Diencephalon (tissue), 1 donor: ENCODE measurements at places on chromosomes 1 and 21. TPM values are rescaled to one million over a fixed set of nuclear protein-coding genes. Genes with fewer than 3 reads are reported as not detected.

VWA5B1 gene
- total RNA-seq: 4.8 TPM

ACBD3 gene
- 52.4 TPM for total RNA-seq

FNDC10 gene
- total RNA-seq: 8.3 TPM

ESRRG gene
- 41.3 TPM for total RNA-seq

CXADR gene
- total RNA-seq: 370 TPM

LIN28A gene
- not detected for total RNA-seq

SLFNL1 gene
- total RNA-seq: 0.92 TPM

SYNJ1 gene
- total RNA-seq: 33.4 TPM

RSBN1 gene
- 57.2 TPM for total RNA-seq

CLCA1 gene
- total RNA-seq: not detected

HSD3B2 gene
- total RNA-seq: not detected

RGL1 gene
- 25.6 TPM for total RNA-seq

TCEA3 gene
- total RNA-seq: 2.3 TPM

FAM229A gene
- total RNA-seq: 2.3 TPM

FNDC5 gene
- total RNA-seq: 30.2 TPM

MCM3AP gene
- total RNA-seq: 72.9 TPM

GIPC2 gene
- 0.46 TPM for total RNA-seq

TNNI3K gene
- 7.2 TPM for total RNA-seq

ACTN2 gene
- 9.7 TPM for total RNA-seq

ADAMTS5 gene
- total RNA-seq: 4.6 TPM

KCNA3 gene
- total RNA-seq: 28.8 TPM

PAX7 gene
- total RNA-seq: 0.92 TPM

NRIP1 gene
- 77.7 TPM for total RNA-seq

KRTAP20-1 gene
- not detected for total RNA-seq

HMGN2 gene
- total RNA-seq: 309 TPM

DNM3 gene
- total RNA-seq: 72.0 TPM

ID3 gene
- 51.9 TPM for total RNA-seq

ANKRD34A gene
- 2.5 TPM for total RNA-seq

IGSF5 gene
- 4.8 TPM for total RNA-seq

ENAH gene
- total RNA-seq: 85.6 TPM

S100A14 gene
- not detected for total RNA-seq

RAB13 gene
- 9.7 TPM for total RNA-seq

ZNF678 gene
- total RNA-seq: 43.8 TPM

HEYL gene
- total RNA-seq: 1.4 TPM

KIFAP3 gene
- 234 TPM for total RNA-seq

NIT1 gene
- 19.1 TPM for total RNA-seq

EPHA8 gene
- total RNA-seq: 10.4 TPM

LRRC3 gene
- 5.8 TPM for total RNA-seq

TEKT2 gene
- 11.1 TPM for total RNA-seq

FAM72D gene
- total RNA-seq: 0.92 TPM

RABIF gene
- 19.8 TPM for total RNA-seq

ADGRL4 gene
- 4.2 TPM for total RNA-seq

VASH2 gene
- total RNA-seq: 17.8 TPM

NEK2 gene
- total RNA-seq: 4.8 TPM

SV2A gene
- total RNA-seq: 183 TPM

SLC44A3 gene
- total RNA-seq: 5.1 TPM

CFHR4 gene
- 0.69 TPM for total RNA-seq

NBPF10 gene
- total RNA-seq: 0.92 TPM

HES3 gene
- not detected for total RNA-seq

MSH4 gene
- 1.6 TPM for total RNA-seq

LAMC2 gene
- 5.3 TPM for total RNA-seq

HRNR gene
- not detected for total RNA-seq
